ENCODE measurements at places on chromosomes 7 and 10.
A peak's percentile ranks its signal among the peaks of the same experiment; 100 is the strongest.

DNA sequence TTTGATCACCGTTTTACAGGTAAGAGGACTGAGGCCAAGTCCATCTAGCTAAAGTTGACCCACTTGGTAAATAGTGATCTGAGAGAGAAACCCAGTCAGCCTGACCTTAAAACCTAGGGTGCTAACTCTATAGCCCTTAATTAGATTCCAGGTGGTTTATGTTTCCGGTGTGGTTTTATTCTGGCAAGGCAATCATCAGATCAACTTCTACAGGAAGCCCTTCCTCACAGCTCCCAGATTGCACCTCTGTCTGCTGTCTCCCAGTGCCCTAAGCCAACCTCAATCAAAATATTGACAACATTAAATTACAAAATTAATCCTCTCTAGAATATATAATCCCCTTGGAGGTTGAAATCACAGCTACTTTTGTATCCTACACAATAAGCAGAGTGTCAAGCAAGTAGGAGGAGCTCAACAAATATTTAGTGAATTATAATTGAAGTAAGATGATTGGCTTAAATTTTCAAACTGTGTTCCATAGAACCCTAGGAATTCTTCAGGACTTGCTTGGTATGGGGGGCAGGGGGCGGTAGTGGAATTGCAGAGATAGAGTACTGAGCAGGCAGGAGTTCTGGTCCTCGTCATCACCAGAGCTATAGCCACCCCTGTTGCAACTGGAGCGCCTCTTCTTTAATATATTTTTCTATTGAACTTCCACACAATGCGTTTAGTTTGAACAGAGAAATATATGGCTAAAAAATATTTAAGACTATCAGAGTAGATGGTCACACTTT is 692.8 kb upstream of the LRRN3 start:
- no peak for DNase-seq

- DNase-seq, result peak; percentile 6
Measured at GRCh38 chr7:79806161-79806734, 328.4 kb upstream of the GNAI1 start.

DNA sequence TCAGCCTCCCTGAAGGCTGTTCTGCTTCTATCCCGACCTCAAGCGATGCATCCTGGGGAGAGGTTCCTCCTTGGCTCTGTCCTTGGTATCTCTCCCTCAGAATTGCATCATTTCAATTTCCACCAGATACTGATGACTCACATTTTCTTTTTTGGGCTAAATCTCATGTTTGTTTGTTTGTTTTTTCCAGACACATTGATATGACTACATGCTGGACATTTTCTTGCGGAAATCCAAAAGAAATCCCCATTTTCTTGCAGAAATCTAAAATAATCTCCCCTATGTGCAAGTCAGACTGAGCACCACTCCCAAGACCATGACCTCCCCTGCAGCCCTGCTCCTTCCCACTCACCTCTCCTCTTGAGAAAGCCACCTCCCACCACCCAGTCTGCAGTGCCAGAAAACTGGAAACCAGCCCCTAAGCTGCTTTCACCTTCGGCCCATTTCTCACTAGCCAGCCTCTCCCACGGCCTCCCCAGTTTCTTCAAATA is 260.2 kb upstream of the PRKCQ start:
- no peak for DNase-seq

DNA sequence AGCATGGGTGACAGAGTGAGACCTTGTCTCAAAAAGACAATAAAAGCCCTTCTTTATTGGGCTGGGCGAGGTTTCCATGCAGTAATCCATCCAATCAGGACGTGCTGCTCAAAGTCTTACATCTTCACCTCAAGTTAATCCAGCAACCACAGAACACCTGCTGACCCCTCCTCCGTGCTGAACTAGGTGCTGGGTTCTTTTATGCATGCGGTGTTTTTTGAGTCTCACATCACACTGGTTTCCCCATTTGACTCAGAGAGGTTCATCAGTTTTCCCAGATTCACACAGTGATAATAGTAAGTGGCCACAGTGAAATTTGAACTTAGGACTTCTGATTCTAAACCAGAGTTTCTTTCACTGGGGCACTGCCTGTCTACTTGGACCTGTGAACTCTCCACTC is 58.3 kb upstream of the GTF2I start:
- no peak for DNase-seq

- peak; percentile 10 for DNase-seq
Measured at GRCh38 chr10:89702121-89702480, 711 bp downstream of the KIF20B start.

DNA sequence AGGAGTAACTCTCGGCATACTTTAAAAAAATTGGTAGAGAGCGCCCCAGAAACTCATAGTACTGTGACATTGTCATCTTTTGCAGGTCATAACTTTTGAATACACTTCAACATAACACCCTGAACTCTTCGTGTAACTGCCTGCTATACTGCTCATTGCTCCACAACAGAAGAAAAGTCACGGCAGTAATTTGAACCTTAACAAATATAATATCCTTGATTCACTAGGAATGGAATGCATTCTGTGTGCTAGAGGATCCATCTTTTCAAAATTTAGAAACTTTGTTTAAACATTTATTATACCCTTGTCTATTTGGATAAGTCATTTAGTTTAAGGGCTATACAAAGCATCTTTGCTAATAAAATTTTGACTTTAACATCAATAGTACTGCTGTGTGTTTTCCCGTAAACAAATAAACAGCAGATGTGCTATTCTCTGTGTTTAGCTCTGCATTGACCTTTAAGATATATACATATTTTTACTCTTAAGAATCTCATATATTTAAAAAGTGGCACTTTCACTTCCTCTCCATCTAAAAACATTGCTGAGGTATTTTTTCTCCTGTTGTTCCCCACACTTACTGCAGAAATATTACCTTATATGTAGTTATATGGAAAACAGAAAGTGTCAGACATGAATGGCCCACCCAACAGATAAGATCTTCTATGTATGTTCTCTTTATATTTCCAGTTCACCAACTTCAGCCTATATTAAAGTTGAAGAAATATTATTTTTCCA is 217.6 kb upstream of the TMEM229A start:
- no peak for DNase-seq

- DNase-seq, result no peak
Measured at GRCh38 chr7:40418448-40418847, 283.6 kb downstream of the SUGCT start.

DNA sequence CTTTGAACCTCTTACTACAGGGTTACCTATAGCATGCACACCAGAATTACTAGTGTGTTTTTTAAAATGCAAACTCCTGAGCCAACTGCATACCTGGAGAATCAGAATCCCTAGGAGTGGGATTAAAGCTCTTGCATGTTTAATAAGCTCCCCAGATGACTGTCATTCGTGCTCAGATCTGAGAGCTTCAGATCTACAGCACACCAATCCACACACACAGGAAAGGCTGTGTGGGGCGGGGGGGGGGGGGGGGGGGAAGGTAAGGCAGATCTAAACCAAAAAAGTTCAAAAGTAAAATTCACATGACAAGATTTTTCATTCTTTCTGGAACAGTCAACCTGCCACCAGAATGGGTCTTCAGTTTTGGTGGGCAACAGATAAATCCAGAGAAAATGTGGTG is 5.5 kb downstream of the FAM3C start:
- no peak for DNase-seq

- DNase-seq, result no peak
Measured at GRCh38 chr10:91569522-91569921, 63.3 kb downstream of the PPP1R3C start.

DNA sequence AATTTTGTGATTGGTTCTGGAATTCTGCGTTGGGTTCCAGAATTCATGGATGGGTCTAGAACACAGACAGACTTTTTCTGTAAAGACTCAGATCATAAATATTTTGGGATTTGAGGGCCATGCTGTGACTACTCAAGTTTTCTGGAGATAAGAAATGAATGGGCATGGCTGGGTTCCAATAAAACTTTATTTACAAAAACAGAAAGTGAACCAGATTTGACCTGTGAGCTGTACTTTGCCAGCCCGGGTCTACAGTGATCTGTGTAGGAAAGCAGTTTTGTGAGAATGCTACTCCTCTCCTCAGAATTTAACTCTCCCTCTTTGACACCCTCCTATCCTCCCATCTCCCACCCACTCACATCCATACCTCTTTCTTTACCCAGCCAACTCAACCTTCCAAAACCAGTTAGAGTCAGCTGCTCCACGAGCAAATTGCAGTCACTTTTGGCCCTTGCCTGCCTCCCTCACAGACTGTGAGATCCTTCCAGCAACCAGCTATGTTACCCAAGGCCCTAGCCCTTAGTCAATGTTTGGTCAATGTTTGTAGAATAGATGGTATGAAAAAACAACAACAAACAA is 312.8 kb upstream of the ZMIZ1 start:
- no peak for DNase-seq

DNA sequence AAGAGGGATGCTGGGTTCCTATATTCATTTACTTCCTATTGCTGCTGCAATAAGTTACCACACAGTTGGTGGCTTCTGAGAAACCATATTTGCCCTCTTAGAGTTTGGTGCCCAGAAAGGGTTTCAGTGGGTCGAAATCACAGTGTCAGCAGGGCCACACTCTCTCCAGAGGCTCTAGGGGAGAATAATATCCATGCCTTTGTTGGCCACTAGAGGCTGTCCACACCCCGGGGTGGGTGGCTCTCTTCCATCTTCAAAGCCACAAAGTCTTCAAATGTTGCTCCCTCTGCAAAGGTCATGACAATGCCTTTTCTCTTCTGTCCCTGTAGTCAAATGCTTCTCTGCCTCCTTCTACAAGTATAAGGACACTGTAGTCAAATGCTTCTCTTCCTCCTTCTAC is 989.4 kb downstream of the CCSER2 start:
- DNase-seq, result peak; percentile 17

DNA sequence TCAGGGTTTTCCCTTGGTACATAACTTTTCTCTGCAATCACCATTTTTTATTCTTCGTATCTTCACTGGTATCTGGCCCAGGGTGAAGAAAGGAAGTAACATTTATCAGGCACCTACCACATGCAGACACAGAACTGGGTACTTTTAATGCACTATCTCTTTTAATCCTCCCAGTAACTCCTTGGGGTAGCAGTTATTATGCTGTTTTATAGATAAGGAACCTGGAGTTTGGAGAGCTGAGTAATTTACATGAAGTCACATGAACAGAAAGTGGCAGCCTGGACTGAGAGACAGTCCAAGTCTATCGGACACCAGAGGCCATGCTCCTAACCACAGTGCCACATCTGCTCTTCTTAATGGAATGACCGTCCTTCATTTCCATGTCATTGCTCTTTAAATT is 117.1 kb upstream of the PODXL start:
- no peak for DNase-seq

GRCh38 chr7:134784251-134785049 is 5.0 kb downstream of the CALD1 start:
- no peak for DNase-seq

DNA sequence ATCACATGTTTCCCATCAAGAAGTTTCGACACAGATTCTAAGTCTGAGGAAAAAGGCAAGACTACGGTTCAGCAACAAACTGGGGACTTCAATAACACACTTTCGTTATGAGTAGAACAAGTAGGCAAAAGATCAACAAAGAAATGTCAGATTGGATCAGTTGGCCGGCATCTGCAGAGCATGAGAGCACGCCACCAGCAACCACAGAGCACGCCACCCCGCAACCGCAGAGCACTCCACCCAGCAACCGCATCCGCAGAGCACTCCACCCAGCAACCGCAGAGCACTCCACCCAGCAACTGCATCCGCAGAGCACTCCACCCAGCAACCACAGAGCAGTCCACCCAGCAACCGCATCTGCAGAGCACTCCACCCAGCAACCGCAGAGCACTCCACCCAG is 89.7 kb upstream of the FAM20C start:
- no peak for DNase-seq

DNA sequence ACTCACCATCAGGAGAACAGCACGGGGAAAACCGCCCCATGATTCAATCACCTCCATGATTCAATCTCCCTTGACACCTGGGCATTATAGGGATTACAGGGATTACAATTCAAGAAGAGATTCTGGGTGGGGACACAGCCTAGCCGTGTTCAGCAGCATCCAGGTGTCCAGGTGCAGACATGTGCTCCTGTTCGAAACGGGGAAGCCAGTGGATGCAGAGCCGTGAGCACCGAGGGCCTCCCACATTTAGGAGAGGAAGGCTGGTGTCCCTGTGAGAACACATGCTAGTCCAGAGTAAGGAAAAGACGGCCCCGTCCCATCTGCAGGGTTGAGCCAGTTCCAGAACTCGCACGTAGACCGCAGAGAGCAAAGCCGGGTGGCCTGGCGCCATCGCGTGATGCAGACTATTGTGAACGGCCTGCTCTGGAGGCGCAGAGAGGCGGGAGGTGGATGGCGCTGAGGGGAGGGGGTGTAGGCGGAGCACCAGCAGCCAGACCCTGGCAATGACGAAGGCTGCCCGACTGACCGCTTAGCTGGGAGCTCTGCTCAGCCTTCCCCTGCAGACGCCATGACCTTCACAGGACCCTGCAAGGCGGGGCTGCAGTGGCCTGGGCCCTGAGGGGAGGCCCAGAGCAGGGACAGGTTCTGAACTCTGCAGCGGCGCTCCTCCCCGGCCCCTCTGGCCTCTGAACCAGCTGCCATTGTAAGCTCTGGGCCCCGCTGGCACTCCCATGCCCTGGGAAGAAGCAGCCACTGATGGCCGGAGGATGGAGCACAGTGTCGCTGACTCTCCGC is 141.6 kb upstream of the TCERG1L start:
- no peak for DNase-seq

- DNase-seq, result no peak
Measured at GRCh38 chr10:103931603-103932002, 13.6 kb upstream of the STN1 start.

GRCh38 chr10:27701938-27702537 is 43.6 kb downstream of the MKX start:
- DNase-seq, result no peak

DNA sequence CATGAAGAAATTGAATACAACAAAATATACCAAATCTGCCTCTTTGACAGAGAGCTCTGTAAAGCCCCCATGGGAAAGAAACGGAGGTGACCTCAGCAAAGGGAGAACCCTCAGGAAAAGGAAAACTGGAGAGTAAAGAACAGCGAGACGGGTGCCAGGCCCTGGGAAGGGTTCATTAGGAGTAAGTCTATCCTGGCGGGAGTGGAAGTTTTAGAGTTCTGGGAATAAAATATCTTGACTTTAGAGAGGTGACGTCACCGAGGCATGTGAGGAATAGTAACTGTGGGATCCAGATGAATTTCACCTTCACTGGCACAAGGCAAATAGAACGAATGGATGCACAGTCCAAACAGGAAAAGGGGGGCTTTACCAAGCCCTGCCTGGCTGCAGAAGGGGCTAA is 362.8 kb upstream of the IGFBP3 start:
- no peak for DNase-seq

- DNase-seq, result no peak
Measured at GRCh38 chr7:64667311-64667710, 1.4 kb downstream of the ZNF107 start.

GRCh38 chr7:135414850-135415439 is 95.0 kb downstream of the CNOT4 start:
- peak; percentile 56 for DNase-seq

DNA sequence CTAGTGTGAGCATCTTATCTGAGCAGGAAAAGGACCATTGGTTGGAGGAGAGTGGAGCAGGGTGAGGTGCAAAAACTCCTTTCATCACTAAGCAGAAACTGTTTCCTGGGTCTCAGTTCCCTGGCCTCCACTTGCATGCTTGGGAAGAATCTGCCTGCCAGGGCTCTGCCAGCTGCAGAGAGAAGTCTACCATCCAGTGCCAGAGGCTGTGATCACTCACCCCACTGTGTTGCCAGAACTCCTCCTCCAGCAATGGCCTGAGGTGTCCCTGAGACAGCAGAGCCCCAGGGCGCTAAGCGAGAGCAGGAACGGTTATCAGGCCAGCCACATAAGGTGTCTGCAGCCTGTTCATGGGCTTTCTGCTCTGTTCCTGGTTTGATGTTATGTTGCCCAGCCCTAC is 991.4 kb downstream of the CCSER2 start:
- no peak for DNase-seq

- no peak for DNase-seq
Measured at GRCh38 chr7:17524746-17525145, 226.3 kb downstream of the AHR start.

All from HEK293T (cell line).